ENCODE measurements at places on chromosomes 7 and 10.

DNA sequence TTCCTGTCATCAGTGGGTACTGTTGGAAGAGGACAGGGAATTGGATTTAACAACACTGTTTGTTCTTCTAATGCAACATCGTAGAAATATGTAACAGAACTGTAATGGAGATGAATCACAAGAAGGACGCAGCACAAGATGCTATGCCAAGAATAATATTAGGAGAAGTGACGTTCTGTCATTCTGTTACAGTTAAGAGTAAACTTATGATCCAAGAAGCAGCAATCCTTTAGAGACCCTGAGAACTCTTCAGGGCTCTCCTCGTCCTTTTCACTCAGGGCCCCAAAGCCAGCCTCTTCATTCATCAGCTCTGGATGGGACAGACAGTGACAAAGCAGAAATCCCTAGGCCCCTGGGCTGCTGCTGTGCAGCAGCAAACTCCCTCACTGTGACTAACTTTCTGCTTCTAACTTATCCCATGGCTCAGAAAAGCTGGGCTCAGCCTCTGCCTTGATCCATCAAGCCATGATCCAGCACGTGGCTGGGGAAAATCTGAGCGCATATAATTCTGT is 8.7 kb upstream of the IL6 start:
- no peak for DNase-seq

DNA sequence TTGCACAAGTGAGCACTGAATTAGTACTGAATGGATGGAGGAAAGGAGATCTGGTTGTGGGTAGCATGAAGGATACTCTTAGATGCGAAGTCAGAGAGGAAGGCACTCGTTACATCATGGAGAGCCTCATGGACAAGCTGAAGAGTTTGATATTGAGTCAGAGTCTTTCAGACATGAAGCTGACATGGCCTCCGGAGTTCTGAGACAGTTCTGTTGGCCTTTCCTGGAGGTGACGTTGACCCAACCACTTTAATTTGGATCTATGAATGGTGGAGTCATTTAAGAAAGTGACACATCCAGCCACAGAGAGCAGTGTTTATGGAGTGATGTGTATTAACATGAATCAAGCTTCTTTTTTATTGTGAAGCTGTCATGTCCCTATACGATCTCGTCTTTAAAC is 286.3 kb upstream of the CDC14C start:
- DNase-seq, result no peak

DNA sequence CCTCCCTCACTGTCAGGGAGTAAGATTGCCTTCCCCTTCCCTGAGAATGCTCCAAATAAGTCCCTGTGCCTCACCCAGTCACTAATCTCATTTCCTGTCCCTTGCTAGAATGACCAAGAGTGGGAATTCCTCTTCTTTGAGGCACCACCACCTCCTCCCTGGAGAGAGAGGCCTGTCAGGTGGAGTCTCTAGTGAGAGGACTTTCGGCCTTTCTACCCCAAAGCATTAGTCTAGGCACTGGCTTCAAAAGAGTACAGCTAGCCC is 145.0 kb downstream of the PTPN20 start:
- DNase-seq, result no peak

DNA sequence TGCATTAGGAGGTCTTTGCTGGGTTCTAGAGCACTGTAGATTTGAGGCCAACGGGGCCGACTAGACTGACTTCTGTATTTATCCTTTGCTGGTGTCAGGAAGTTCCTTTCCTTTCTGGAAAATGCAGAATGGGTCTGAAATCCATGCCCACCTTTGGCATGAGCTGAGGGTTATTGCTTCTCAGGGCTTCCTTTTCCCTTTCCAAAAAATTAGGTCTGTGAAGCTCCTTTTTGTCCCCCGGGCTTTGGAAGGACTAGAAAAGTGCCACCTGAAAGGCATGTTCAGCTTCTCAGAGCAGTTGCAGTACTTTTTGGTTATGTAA is 675 bp downstream of the IL6 start:
- no peak for DNase-seq

DNA sequence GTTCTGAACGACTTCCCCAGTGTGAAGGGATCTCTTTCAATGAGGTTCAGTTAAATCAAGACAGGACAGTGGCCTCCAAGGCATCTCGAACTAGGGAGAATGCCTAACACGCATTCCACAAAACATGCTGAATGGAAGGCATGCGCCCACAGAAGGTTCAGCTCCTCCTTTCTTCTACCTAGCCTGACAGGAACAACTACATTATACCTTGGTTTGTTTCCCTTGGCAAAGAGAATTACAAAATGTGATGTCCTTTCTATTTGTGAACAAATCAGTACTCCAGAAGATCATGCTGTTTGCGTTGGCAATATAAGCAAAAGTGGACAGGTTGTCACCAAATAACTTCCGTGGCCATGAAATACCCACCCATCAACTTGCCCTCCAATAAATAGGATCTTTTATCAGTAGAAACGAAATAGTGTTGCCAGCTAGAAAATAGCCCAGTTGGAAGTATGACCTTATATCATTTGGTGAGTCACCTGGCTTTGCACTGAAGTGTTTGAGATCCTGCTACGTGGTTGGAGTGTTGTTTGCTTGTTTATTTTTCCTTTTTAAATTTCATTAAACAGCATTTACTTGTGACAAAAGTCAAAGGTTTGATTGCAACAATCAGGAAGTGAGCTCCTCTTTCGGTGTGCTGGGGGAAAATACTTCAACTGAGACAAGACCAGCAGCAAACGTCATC is 117.0 kb upstream of the FAM204A start:
- no peak for DNase-seq

- DNase-seq, result no peak
Observed at GRCh38 chr7:103063895-103064294, 10.7 kb downstream of the FBXL13 start.
